Frontal cortex (tissue), 4 donors: ENCODE measurements at places on chromosomes 3 and 15. TPM values are rescaled to one million over a fixed set of nuclear protein-coding genes. Genes with fewer than 3 reads are reported as not detected.

DNA sequence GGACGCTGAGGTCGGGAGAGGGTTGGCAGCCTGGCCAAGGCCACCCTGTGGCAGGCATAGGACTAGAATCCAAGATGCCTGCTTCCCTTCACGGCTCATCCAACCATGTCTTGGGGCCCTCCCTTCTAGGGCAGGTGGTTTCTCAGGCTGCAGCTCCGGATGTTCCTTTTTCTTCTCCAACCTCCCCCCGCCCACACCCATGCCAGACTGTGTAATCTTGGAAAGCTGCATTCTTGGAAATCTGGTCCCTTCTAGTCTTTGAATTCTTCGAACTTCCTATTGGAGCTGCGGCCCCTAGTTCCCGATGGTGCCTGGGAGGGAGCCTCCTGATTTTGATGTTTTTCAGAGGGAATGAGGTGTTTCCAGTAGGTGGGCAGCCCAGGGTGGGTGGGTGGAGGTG, 109.8 kb downstream of the FBLN2 start:
- no peak for DNase-seq

- DNase-seq: no peak
Observed at GRCh38 chr3:122941228-122942206, 86.0 kb downstream of the SEMA5B start.

DNA sequence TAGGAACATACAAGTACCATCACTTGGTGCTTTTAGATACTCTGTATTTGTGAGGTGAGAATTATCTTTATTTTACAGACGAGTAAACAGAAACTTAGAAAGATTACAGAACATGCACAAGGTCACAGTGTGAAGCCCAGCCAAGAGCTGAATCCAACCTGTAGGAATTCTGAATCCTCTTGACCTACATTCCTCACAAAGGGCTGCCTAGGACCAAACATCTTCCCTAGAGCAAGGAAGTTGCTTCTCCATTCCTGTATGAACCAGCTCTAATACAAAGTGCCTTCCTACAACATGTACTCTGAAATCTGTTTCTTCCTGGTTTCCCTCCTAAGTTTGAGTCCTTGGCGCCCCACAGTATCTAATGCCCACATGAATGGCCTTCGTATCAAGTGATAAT, 2.9 kb downstream of the HDGFL3 start:
- no peak for DNase-seq

GRCh38 chr3:39705351-39705900, 104.0 kb upstream of the MYRIP start:
- no peak for DNase-seq

The ATP13A5 gene
- total RNA-seq: 0.41 TPM

DNA sequence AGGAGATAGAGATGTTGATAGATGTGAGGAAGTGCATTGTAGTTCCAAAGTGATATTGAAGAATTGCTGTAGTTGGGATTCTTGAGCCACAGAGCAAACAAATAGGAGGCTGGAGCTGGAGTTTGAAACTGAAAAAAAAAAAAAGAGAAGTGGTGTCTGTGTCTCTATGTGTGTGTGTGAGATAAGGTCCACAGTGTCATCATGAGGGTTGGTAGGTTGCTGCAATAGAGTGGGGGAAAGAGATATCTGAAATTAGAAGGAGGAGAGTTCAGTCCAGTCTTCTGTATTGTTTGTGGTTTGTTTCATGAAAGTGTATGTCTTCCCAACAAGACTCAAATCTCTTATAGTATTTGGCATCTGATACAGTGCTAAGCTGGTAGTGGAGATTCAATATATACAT, 37.3 kb upstream of the CACNA1D start:
- DNase-seq: no peak

The LRRC34 gene
- 5.3 TPM for total RNA-seq

GRCh38 chr15:47813748-47814384, 96.6 kb downstream of the SEMA6D start:
- no peak for DNase-seq

The TLR9 gene
- total RNA-seq: not detected

GRCh38 chr3:31043184-31043819, 148.8 kb upstream of the GADL1 start:
- DNase-seq: no peak

The LDHAL6B gene
- not detected for total RNA-seq

DNA sequence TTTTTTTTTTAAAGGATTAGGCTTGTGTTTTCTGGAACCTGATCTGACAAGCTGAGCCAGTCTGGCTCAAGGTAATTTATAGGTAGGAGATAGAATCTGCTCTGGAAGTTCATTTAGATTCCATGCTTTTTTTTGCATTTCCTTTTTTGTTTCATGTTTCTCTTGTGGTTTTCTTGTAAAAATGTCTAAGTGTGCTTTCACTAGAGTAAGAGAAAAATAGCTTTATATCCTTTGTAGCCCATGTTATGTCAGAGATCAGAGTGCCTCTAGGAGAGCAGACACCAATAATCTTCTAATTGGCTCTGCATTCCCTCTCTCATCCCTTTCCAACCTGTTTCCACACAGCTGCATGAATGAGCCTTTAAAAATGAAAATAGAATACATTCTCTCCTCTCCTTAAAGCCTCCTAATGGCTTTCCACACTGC, 389.8 kb upstream of the KCNMB2 start:
- no peak for DNase-seq

GRCh38 chr15:71806452-71806931, 3.9 kb upstream of the NR2E3 start:
- no peak for DNase-seq

DNA sequence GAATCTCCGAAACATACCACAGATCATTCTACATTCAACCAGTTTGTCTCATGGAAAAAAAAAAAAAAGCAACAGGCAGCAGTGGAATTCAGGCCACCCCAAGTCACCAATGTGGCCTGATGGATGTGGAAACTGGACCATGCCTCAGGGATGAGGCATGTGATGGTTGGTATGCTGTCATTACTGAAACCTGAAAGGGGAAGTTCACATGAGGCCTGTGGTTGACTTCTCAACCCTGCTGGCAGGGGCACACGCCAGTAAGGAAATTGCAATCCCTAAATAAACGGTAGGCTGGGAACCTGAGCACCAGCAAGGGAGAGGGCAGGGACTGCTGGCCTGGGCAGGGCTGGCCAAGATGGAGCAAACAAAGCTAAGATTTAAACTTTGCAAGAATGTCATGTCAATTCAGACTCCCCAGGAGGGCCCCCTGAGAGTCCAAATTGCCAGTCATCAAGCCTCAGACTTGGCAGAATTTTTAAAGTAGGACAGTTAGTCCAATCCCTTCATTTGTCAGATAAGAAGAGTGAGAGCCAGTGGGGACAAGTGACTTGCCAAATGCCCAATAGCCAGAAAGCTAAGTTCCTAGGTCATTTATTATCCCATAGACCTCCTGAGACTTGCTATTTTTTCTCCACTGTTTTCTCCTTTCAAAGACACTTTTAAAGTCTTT, 310.4 kb downstream of the ERC2 start:
- DNase-seq: no peak

DNA sequence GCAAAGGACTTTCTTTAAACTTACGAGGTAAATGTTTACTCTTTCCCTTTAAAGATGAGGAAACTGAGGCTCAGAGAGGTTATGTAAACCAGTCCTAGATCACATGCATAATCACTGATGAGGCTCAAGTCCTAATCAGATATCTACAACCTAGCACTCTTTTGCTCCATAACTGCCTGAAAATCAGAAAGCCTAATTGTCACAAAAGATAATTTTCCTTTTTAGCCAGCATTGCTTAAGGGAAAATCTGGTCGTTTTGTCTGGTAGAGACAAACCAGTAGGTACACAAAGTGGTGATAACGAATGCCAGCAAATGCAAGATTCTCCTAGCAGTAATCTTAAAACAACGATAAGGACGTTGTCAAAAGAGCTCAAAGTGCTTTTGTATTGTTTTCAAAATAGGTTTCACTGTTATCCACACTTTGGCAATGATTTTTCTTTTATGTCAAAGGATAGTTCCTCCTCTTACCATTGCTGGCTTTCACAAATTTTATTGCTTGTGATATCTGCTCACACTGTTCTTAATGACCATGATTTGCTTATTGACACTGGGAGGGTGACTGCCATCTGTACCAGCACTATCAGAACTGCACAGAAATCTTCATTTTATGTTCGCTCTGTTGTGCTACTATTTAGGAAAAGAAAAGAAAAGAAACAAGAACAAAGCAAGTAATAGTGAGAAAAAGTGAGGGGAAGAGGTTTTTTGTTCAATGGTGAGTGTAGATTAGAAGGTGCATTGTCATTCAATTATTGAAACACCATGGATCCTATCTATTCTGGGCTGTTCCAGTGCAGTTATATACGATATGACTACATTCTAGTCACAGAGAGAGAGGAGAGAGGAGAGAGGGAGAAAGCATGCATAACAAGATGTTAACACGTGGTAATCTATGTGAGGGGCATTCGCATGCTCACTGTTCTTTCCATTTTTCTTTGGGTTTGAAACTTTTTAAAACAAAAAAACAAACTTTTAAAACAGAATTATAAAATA, 13.7 kb downstream of the IQCH start:
- no peak for DNase-seq

GRCh38 chr15:73927003-73927475, 777 bp downstream of the LOXL1 start:
- peak; percentile 74 for DNase-seq

DNA sequence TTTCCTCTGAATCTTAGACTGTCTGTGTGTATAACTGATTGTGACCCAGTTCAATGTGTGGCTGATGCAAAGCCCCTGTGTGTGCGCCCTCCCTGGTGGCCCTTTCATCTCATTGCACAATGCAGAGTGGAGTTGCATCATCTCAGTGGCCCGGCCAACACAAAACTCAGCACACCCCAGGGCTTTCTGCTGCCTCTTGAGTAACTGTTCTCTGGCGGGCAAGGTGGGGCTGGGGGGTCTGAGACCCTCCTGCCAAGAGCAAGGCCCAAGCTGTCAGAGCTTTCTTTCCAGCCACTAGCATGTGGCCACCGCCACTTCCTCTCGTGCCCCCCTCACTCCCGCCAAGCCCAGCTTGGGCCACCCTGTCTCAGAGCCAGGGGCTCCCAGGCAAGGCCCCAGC, 80.7 kb upstream of the ALDH1L1 start:
- no peak for DNase-seq

The ALDH1A3 gene
- 3.3 TPM for total RNA-seq

The MCTP2 gene
- total RNA-seq: 1.2 TPM

DNA sequence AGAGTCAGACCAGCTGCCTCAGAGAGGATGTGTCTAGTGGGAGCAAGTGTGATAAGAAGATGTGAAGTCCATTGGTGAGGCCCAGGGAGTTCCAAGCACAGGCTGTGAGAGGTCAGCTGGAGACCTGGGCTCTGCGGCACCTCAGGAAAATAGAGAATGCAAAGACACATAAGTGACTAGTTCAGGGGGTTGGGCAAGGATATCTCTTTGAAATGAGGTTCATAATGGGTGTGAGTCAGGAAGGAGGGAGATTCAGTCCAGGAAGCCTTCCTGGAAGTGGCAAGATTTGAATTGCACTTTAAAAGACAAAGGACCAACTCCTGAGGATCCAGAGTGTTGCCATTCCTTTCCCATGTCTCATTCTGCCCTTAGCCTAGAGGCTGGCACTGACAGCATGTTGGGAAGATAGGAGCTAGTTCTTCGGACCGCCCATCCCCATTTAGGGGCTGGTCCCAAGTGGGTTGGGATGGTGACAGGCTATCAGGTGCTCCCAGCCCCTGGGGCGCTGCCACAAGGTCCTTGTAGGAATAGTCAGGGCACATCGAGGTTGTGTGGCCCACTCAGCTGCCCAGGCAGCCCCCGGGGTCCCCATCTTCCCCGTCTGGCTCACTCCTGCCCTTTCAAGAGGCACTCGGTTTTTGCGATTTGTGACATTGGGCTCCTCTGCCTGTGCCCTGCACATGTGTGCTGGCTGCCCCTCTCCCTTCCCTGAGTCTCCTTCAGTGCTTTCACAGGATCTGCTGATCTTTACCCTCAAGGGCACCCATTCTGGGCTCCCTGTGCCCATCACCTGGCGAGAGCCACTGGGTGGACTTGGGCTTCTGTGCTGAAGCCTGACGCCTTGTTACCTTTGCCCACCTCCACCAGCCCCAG, 23.7 kb downstream of the ESYT3 start:
- no peak for DNase-seq

DNA sequence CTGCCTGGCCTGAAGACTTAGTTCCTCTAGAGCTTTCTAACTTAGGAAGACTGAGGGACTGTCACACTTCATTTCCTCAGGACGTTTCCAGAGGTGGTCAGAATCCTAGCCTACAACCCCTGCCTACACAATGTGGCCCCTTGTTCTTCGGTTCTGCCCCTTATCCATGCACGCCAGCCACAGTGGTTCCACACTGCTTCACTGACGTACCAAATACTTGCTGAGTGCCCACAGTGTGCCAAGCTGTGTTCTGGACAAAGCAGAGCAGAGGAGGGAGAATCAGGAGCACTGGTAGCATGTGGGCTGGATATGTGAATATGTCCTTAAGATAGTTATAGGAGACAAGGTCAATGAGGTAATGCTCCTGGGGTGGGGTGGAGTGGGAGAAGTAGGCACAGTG, 70.5 kb upstream of the SAMMSON start:
- no peak for DNase-seq

DNA sequence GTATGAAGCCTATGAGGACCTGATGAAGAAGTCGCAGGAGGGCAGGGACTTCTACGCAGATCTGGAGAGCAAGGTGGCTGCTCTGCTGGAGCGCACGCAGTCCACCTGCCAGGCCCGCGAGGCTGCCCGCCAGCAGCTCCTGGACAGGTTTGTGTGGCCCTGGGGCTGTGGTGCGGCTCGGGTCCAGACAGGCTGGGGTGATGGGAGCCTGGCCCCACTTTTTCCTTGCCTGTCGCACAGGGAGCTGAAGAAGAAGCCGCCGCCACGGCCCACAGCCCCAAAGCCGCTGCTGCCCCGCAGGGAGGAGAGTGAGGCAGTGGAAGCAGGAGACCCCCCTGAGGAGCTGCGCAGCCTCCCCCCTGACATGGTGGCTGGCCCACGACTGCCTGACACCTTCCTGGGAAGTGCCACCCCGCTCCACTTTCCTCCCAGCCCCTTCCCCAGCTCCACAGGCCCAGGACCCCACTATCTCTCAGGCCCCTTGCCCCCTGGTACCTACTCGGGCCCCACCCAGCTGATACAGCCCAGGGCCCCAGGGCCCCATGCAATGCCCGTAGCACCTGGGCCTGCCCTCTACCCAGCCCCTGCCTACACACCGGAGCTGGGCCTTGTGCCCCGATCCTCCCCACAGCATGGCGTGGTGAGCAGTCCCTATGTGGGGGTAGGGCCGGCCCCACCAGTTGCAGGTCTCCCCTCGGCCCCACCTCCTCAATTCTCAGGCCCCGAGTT, 29.0 kb downstream of the PTPN23 start:
- DNase-seq: peak; percentile 13

The GPR156 gene
- 2.0 TPM for total RNA-seq

- no peak for DNase-seq
Observed at GRCh38 chr3:53436828-53437227, 57.6 kb upstream of the CACNA1D start.

GRCh38 chr15:29690765-29691475, 131.3 kb downstream of the TJP1 start:
- no peak for DNase-seq

- no peak for DNase-seq
Observed at GRCh38 chr3:151329363-151329762, at the start of gene P2RY13. TSS of gene P2RY13 (minus strand) at chr3:151329549. CDS start at chr3:151329528, 21 bp downstream.

DNA sequence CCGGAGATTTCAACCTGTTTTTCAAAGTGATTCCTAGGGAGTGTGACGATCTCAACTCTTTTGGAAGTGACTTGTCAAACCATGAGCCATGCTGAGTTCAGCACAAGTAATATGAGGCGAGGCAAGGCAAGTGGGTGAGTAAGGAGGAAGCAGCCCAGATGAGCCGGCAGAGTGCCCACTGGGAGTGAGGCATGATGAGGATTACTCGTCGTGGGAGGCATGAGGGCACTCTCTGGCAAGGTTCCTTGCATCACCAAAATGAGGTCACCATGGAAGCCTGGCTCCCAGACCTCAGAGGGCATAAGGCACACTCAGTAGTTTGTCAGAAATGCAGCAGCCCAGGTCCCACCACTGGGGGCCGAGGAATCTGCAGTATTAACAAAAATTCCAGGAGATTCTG, 636.1 kb downstream of the MAGI1 start:
- peak; percentile 26 for DNase-seq

The HRG gene
- total RNA-seq: not detected
